Neural progenitor cell (in vitro differentiated cells): ENCODE measurements at places on chromosomes 7 and 10.

- no peak for DNase-seq
- no peak overlapping the region for H3K27ac ChIP-seq
- H3K27me3 ChIP-seq, result no peaks in the 10 kb centered on the region
- H3K36me3 ChIP-seq, result no peaks in the 10 kb centered on the region
Measured at GRCh38 chr7:24129597-24129996, 154.4 kb upstream of the NPY start.

GRCh38 chr10:95312257-95312656 lies 21.5 kb upstream of the PDLIM1 start:
- peaks cover 29% of the 10 kb centered on the region for H3K4me1 ChIP-seq
- H3K27me3 ChIP-seq, result no peaks in the 10 kb centered on the region
- no peak for DNase-seq
- H3K27ac ChIP-seq, result no peak overlapping the region

- no peaks in the 10 kb centered on the region for H3K27me3 ChIP-seq
- no peak overlapping the region for H3K4me3 ChIP-seq
- DNase-seq, result no peak
- H3K27ac ChIP-seq, result no peak overlapping the region
- no peaks in the 10 kb centered on the region for H3K36me3 ChIP-seq
- H3K4me1 ChIP-seq, result peaks cover 7% of the 10 kb centered on the region
Measured at GRCh38 chr10:96656839-96657238, 63.5 kb downstream of the PIK3AP1 start.

- H3K27ac ChIP-seq, result no peak overlapping the region
- H3K4me3 ChIP-seq, result no peak overlapping the region
- no peak for DNase-seq
- H3K36me3 ChIP-seq, result no peaks in the 10 kb centered on the region
- no peaks in the 10 kb centered on the region for H3K27me3 ChIP-seq
- no peaks in the 10 kb centered on the region for H3K4me1 ChIP-seq
Measured at GRCh38 chr7:36682102-36682501, 42.2 kb downstream of the AOAH start.

DNA sequence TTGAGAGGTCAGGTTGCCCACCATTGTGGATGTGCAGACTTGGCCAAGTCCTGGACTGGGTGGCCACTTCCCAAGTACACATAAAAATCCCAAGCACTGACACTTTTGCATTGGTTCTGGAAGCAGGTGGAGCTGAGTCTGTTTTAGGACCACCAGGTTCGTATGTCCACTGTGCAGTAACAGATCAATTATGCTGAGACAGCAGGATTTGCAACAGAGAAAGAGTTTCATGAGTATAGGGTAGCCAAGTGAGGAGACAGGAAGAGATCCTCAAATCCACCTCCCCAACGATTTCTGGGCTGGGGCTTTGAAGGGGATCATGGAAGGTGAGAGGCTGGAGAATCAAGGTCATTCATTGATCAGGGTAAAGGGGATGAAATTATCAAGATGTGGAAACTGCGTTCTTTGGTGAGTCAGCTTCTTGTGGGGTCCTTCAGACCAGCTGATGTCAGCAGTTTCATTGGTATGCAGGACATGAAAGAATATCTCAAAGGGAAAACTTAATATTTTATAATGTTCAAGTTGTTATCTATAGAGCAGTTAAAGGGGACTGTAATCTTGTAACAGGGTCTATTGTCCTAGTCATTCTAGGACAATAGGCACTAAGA lies 277.7 kb downstream of the GALNT17 start:
- H3K27ac ChIP-seq, result no peak overlapping the region
- H3K27me3 ChIP-seq, result no peaks in the 10 kb centered on the region
- no peak for DNase-seq
- H3K36me3 ChIP-seq, result no peaks in the 10 kb centered on the region

- no peak for DNase-seq
- H3K4me1 ChIP-seq, result no peaks in the 10 kb centered on the region
- H3K27me3 ChIP-seq, result no peaks in the 10 kb centered on the region
- H3K36me3 ChIP-seq, result no peaks in the 10 kb centered on the region
- no peak overlapping the region for H3K4me3 ChIP-seq
Measured at GRCh38 chr10:120478386-120478785, 21.4 kb downstream of the PLPP4 start.

DNA sequence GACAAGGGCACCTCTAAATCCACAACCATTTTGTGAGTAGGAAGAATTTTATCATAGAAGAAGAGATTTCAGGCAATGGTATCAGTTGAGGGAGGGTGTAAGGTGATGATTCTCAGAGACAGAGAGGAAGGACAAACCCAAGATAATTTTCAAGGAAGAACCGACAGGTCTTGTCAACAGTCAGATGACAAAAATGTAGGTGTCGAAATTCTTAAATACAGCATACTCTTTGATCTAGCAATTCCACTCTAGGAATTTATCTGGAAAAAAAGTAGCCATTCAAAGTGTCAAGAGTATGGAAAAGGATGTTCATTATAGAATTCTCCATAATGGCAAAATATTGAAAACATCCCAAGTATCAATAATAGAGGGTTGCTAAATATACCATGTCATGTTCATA lies 14.2 kb upstream of the PDLIM1 start:
- no peak overlapping the region for H3K4me3 ChIP-seq
- DNase-seq, result no peak
- H3K4me1 ChIP-seq, result peaks cover 20% of the 10 kb centered on the region
- H3K27ac ChIP-seq, result no peak overlapping the region
- H3K27me3 ChIP-seq, result peaks cover 39% of the 10 kb centered on the region

DNA sequence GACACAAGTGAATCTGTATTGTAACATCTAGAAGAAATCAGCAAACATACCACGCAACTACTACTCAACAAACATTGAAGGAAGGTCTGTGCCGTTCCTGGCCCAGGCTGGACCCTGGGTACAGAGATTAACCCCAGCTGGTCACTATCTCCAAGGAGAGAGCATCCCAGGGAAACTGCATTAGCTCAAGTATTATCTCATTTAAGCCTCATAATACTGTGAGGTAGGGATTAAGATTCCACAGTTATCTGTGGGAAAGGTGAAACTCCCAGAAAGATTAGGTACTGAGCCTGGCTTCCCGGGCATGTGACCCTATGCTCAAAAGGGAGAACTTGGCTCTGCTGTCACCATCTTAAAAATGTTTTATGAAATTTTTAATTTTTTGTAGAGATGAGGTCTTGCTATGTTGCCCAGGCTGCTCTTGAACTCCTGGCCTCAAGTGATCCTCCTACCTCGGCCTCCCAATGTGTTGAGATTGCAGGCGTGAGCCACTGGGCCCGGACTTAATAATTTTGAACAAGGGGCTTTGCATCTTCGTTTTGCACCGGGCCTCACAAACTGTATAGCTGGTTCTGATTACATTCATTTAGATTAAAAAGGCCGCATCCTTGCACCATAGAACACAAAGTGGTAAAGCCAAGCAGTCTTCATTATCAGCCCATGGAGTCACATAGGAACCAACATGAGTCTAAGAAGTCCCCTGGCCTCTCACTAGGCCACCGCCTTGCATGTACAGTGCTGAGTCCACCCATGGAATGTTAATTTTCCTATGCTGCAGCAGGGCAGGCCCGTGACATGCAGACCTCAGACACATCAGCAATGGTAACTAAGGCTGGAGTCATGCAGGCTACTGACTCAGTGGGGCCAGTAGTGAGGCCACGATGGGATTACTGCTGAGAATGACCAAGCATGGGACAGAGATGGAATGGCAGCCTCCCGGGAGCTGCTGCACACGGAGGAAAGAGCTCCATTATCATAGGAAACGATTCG lies 5.5 kb upstream of the CTBP2 start:
- H3K27me3 ChIP-seq, result no peaks in the 10 kb centered on the region
- H3K4me3 ChIP-seq, result no peak overlapping the region
- peak; percentile 1 for DNase-seq

- H3K4me1 ChIP-seq, result peaks cover 45% of the 10 kb centered on the region
- no peaks in the 10 kb centered on the region for H3K27me3 ChIP-seq
- H3K27ac ChIP-seq, result no peak overlapping the region
- DNase-seq, result no peak
Measured at GRCh38 chr7:127904670-127904985, 126.6 kb downstream of the LRRC4 start.

- H3K27ac ChIP-seq, result no peak overlapping the region
- H3K27me3 ChIP-seq, result no peaks in the 10 kb centered on the region
- H3K4me3 ChIP-seq, result no peak overlapping the region
- H3K36me3 ChIP-seq, result no peaks in the 10 kb centered on the region
- peaks cover 1% of the 10 kb centered on the region for H3K4me1 ChIP-seq
- no peak for DNase-seq
Measured at GRCh38 chr10:6743291-6743849, 163.3 kb upstream of the PRKCQ start.

DNA sequence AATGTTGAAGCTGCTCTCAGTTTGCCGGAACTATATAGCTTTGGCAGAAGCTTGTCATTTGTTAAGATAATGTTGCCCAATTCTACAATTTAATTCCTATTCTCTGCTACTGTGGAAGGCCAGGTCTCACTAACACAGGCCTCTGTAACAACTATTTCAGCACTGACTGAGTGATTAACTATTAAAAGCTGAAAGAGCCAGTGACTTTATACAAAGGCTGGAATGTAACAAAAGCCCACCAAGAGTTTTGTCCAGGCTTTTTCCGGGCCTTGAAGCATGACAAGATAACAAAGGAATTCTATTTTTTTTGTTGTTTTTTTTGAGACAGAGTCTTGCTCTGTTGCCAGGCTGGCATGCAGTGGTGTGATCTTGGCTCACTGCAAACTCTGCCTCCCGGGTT lies 795.6 kb downstream of the PHTF2 start:
- H3K27ac ChIP-seq, result no peak overlapping the region
- peaks cover 7% of the 10 kb centered on the region for H3K4me1 ChIP-seq
- H3K27me3 ChIP-seq, result no peaks in the 10 kb centered on the region
- peak; percentile 55 for DNase-seq
- H3K36me3 ChIP-seq, result no peaks in the 10 kb centered on the region
